ENCODE measurements at places on chromosomes 5 and 9. TPM values are rescaled to one million over a fixed set of nuclear protein-coding genes. Genes with fewer than 3 reads are reported as not detected.

The STPG3 gene
- total RNA-seq, result not detected

The AFAP1L1 gene
- total RNA-seq, result 90.2 TPM

The ANKRD31 gene
- 0.39 TPM for total RNA-seq

The ISL1 gene
- total RNA-seq, result not detected

The BTNL3 gene
- not detected for total RNA-seq

The OBP2B gene
- not detected for total RNA-seq

The PCDH12 gene
- total RNA-seq, result 1.0 TPM

The FAM169A gene
- 11.7 TPM for total RNA-seq

The ACTL7A gene
- not detected for total RNA-seq

The FRMD3 gene
- 36.1 TPM for total RNA-seq

DNA sequence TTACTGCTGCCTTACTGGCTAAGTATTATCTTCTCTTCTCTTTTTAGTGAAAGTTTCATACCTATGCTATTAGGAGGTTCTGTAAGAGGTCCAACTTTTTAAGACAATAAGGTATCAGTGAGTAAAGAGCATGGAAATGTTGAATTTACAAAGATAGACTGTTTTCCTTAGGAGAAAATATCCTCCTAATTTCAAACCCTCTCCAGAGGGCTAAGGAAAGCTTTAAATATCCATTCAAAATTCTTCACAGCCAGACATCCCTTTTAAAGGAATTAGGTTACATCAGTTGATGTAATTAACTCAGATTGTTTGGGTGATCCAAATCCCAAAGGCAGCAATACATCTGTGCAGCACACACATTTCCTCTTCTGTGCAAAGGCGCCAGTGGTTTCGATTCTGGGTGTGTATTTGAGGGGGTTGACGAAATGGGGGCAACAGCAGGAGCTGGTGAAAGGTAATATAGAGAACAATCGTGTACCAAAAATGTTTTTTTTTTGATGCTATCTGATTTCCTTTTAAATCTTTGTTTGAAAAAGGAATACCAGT is 273.8 kb upstream of the RPS23 start:
- no peak for DNase-seq

GRCh38 chr9:134363450-134363849 is 37.2 kb downstream of the RXRA start:
- no peak for DNase-seq

DNA sequence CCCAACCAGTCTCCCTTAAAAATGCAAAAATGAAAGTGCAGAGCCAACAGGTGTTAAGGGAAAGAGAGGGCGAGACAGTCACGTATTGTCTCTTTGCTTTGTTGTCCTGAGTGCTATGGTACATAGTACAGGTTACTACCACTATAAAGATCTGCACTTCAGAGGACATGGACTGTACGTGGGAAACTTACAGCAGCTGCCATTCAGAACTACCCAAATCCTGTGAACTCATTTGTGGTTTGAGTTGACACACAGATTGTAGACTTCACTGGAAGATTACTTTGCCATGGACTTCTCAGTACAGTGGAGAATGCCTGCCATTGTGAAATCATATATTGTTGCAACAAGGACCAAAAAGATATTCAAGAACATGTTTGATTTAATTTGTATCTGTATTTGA is 34.8 kb downstream of the FBXO38 start:
- no peak for DNase-seq

GRCh38 chr5:129902816-129903215 is 1.4 kb upstream of the CHSY3 start:
- no peak for DNase-seq

- no peak for DNase-seq
Observed at GRCh38 chr9:130286781-130287428, 21.3 kb downstream of the HMCN2 start.

- DNase-seq, result no peak
Observed at GRCh38 chr5:173673295-173674101, 57.0 kb upstream of the BOD1 start.

- no peak for DNase-seq
Observed at GRCh38 chr5:75524071-75524470, 12.4 kb downstream of the POLK start.

GRCh38 chr5:34496701-34497469 is 159.2 kb upstream of the RAI14 start:
- peak; percentile 76 for DNase-seq

DNA sequence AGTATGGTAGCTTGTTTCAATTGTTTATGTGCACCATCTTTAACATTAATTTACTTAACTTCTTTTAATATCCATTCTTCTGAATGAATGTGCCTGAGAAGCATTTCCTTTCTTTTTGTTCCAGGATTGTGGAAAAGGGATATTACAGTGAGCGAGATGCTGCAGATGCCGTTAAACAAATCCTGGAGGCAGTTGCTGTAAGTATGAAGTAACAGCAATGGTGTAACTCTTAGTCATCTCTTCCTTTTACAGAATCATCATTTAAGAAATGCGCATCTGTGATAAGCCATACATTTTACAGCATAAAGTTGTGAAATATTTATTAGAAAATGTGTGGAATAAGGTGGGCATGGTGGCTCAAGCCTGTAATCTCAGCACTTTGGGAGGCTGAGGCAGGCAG is 117.7 kb downstream of the STARD4 start:
- DNase-seq, result no peak

DNA sequence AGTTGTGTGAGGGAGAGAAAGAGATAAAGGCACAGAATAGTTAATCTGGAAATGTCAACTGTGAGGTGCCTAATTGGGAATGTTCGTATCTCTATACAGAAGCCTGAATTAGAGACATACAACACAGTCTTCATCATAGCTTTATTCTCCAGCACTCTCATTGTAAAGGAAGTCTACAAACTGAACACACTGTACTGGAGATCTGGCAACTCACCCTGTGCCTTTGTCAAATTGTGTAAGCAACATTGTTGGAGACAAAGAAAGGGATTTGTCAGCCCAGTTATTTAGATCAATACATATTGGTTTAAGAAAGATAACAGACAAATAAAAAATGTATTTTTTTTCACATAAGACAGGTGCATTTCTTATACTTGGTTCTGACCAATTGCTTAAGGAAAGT is 832.9 kb upstream of the DMAC1 start:
- no peak for DNase-seq

DNA sequence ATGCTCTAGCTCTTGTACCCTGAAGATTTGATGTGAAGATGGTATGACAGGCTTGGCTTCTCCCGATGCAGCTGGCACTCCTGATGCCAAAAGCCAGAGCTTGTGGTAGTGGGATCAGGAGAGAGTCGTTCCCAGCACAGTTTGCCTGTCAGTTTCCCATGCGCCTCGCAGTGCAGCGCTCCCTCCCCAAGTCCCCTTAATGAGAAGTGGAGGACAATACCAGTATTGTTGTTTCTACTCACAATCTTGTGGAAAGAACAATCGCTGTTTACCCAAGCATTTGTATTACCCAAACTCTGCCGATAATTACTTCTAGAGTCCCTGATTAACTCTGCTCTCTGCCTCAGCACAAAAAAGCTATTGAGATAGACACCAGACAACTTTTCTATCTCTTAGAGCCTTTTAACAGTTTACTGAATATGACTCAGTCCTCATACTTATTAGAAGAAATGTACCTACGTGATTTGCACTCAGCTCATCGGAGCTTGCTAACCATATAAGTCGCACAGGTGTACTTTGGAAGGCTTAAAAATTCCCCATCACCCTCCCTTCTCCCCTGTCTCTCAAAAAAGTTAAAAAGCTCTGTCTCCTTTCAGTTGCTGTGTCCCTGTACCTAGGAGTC is 283.2 kb upstream of the TMEM161B start:
- no peak for DNase-seq

GRCh38 chr9:68794898-68795297 is 89.9 kb downstream of the PIP5K1B start:
- DNase-seq, result no peak

DNA sequence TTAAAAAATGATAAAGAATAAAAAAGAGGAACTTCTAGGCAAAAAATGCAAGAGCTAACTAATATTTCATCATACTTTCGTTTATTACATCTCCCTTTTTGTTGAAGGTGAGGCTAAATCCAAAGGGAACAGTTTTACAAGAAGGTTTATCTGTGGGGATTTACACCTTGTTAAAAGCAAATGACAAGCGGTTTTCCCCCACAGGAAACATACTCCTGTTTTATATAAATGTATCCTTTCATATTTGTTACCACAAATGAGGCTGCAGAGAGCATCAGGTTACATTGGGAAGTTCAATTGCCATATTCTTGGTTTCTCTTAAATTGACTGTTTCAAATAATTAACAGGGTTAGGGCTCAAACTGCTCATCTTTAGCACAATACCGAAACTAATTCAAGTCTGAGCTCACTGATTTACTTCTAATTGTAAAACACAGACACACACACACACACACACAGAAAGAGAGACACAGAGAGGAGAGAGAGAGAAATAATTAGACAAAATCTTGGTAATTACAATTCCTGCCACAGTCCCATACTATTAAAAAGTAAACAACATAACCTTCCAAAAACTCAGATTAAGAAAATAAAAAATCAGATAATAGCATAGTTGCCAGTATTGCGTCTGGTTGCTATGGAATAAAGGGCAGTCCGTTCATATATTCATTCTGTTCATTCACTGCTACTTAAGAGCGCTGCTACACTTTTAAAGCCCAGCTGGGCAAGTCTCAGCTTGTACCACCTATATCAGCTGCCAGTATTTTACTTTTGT is 17.1 kb downstream of the RFX3 start:
- no peak for DNase-seq

DNA sequence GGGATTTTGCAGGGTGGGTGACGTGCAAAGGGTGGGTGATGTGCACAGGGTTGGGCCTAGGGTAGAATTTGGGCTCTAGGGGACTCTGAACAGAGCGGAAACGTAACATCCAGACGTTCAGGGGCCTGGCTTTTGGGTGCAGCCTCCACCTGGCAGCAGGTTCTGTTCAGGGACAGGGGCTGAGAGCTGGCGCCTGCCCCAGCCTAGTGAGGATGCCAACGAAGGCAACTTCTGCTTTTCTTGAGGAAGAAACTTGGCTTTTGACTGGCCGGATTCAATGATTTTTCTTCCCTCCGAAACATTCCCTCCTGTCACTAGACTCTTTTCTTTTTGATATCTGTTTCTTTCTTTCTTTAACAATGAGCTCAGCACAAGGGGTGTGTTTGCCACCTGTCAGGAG is 38.6 kb upstream of the SLC6A19 start:
- DNase-seq, result no peak

- no peak for DNase-seq
Observed at GRCh38 chr5:137309290-137309689, 189.8 kb downstream of the SPOCK1 start.

GRCh38 chr9:35859990-35860339 is 10.2 kb downstream of the OR13J1 start:
- DNase-seq, result no peak

DNA sequence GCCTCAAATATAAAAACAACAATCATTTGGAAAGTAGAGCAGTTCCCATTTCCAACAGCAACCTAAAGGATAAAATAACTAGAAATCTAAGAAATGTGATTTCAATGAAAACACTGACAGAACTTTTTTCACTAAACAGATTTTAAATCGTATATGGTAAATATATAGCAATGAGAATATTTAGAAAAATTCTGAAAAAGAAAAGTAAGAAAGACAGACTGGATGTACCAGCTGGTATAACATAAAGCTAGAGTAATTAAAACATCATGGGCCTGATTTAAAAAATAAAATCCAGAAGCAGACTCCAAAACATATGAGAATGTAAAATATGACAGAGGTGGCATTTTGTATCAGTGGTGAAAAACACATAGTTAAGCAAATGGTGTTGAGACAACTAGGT is 308.9 kb downstream of the MLLT3 start:
- no peak for DNase-seq

DNA sequence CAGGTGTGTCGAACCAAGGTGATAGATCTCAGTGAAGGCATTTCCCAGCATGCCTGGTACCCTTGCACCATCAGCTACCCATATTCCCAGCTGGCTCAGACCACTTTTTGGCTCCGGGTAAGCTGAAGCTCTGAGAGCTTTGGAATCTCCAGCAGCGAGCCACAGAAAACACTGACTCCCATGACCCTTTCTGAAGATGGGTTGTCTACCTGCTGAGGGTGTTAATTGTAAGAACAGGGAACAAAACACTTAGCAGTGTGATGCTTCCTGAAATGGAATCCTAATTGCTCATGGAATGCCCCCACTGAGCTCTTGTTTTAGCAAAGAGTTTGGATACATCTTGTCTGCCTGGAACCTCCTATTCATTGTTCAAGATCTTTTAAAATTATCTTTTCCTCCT is 177.7 kb downstream of the PAPPA start:
- DNase-seq, result no peak
